EL (cell line): ENCODE measurements at places on chromosomes 5 and 9.

DNA sequence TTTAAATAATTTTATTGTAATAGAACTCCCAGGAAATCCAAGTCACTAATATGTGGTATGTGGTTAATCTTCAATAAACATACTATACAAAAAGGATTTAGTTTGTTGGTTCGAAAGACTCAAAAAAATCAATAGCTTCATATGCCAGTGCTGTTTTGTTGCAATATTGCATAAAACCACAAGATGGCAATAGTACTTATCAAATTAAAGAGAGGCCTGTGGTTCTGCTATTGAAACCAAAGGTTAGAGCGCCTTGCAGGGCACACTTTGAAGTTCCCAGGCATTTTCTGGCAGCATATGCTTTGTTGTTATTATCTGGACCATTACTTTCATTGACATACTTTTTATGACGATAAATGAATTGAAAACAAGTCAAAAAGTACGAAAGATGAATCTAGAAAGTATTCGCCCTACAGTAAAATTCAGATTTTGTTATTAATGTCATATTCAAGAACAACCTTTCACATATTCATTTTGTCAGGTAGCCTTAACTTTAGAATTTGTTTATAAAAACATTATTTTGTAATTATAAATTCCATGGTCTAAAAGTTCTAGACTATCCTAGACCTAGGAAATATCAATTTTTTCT is 316.3 kb downstream of the MCTP1 start:
- peak; percentile 57 for DNase-seq

DNA sequence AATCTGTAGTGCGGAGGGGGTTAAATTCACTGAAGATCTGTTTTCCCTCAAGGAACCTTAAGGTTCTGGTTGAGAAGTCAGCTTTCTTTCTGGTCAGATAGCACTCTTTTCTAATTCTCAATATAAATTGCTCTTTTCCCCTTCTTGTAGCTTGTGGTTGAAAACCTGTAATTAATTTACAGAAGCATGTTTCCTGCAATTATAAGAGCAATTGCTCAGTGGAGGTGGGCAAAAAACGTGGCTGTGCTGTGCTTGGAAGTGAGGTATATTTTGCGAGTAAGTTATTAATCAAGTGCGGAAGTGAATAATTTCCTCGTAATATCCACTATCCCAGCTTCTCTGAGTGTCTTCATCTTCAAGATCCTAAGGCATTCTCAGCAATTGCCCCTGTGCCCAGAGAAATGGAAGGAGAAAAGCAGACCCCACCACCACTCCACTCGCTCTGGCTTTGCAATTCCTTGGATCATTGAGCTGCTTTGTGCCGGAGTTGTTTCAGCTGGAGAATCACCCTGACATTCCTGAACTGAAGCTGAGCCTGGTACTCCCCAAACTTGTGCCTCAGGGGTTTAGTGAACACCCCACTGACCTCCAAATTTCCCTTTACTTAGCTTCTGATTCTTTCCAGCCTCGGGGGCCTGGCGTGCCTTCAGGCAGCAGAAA is 140.6 kb downstream of the LRRC70 start:
- no peak for DNase-seq

DNA sequence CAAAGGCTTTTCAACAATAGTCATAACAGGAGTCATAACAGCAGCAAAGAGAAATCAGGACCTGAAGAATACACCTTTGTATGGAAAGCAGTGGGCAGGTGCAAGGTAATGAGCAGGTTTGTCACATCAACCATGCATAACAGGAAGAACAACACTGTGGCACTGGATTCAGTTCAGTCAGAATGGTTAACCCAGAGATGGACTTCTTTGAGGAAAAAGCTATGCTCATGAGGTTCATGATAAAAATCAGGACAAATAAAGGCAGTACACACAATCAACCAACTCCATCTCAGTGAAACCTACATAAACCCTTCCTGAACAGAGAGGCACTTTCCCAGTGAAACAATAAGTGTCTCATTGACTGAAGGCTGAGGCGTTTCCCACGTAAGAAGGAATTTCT is 27.0 kb downstream of the ABITRAM start:
- DNase-seq, result no peak

DNA sequence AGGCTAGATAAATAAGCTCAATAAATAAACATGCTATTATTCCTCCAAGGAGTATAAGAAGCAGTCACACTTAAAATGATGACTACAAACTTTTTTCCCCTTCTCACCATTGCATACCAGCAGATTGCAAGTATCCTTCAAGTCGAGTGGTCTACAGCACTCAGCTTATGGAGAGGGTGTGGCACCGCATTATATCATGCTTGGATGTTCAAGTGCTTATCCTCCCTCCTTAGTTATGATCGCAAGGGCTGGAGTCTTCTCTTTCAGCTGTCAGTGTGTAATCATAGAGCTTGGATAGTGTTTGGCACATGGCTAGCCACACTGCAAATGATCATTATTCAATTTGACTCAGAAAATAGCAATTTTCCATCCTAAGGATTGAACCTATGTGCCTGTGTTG is 124.0 kb downstream of the CARTPT start:
- DNase-seq, result no peak

DNA sequence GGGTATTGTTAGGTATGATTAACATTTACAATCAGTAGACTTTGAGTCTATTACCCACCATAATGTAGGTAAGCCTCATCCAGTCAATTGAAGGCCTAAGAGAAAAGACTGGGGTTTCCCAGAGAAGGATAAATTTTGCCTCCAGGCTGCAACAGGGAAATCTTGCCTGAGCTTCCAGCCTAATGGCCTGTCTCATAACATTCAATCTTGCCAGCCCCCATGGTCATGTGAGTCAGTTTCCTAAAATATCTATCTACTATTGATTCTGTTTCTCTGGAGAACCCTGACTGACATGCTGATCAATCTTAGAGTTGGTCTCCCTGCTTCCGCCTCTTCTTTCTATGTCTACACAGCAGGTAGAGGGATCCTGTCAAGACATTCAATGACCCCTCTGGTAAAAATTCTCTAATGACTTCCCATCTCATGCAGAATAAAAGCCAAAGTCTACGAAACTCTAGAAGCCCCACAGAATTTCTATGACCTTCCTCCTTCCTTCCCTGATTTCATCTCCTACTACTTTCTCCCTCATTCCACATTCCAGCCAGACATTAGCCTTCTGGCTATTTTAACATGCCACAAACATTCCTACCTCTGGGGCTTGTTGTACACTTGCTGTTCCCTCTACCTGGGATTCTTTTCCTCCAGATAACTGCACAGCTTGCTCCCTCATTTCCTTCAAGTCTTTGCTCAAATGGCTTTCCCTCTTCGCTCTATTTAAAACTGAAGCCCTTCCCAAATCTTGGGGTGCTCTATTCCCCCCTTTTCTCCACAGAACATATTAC is 60.2 kb downstream of the FBXW11 start:
- peak; percentile 47 for DNase-seq

- no peak for DNase-seq
These were observed at the start of gene PRSS3 for GRCh38 chr9:33795281-33795680. Gene PRSS3, plus strand, starts transcription at chr9:33795561. Its CDS starts 13 bp downstream, at chr9:33795574.

GRCh38 chr9:87968155-87968554 is 6.2 kb downstream of the CDK20 start:
- no peak for DNase-seq

- peak; percentile 79 for DNase-seq
These were observed 31.1 kb upstream of the ADAMTSL1 start for GRCh38 chr9:18442629-18443491.

DNA sequence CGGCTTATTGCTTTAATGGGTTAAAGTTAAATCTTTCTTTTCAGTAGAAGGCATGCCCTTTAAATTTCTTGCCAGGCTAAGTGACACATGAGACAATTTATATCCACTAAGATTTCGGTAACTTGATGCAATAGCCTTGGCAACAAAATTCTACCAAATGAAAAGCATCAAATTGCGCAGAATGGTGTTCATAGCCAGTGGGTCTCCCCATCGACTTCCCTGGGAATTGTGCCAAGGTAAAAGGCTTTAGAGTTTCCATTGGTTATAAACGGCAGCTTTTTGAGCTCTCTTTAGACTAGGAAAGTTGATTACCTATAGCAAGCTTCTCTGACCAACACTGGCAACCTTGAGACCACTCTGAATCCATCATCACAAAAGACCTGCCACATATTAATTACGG is 358.4 kb downstream of the ARRDC3 start:
- DNase-seq, result no peak

- DNase-seq, result peak; percentile 10
These were observed 42.3 kb upstream of the NR3C1 start for GRCh38 chr5:143445776-143446175.

- DNase-seq, result no peak
These were observed 81.4 kb downstream of the SHC3 start for GRCh38 chr9:89097219-89097618.

GRCh38 chr9:135301271-135302263 is 178.0 kb upstream of the PPP1R26 start:
- no peak for DNase-seq

DNA sequence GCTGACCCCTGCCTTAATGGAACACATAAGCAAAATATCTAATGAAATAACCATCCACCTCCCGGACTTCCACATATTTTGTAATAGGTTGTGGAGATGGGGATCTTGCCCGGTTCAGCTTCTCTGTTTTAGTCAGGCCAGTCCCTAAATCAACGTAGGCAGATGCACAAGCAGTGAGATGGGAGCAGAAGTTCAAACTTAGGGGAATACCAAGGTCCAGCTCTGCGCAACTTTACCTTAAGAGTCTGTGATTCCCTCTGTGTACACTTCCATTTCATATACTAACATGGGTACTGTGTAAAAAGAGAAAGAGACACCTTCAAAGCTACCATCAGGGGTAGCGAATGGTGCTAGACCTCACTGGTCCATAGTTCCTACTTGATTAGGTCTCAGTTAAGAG is 110.9 kb downstream of the NTRK2 start:
- DNase-seq, result no peak
